ENCODE measurements at places on chromosomes 12 and 14. TPM values are rescaled to one million over a fixed set of nuclear protein-coding genes. Genes with fewer than 3 reads are reported as not detected.

- DNase-seq, result peak; percentile 30
Observed at GRCh38 chr12:95516757-95517156, 34.5 kb downstream of the USP44 start.

GRCh38 chr12:50331745-50332144, 48.4 kb upstream of the LIMA1 start:
- no peak for DNase-seq

The ALDH1L2 gene
- 69.2 TPM for total RNA-seq

The SLCO1B1 gene
- total RNA-seq, result not detected

DNA sequence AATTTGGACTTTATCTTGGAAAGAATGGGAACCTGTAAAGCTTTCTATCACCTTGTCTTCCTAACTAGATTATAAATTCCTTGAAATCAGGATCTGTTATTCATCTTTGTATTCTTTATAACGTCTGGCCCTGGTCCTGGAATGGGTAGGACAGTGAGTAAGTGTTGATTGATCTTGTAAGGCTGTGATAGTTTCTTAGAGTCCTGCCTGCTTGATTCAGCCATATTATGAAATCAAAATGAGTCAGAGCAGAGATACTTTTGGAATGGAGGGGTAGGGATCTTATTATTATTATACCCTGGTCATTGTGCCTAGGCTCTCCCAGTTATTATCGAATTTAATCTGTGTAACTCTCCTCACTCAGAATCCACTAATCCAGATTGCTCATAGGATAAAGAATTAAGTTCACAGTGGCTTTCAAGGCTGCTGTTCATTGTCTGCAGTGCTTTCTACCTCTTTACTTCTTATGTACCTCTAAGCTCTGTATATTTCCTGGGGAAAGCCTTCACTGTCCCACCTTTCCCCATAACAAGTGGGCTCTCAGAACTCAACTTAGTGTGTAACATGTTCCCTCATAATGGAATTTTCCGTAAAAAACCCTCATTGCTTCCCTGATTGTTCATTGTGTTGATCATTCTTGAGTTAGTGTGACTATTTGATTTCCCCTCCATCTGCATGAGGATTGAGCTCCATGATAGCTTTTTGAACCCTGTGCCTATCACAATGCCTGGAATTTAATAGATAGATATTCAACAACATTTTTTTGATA, 93.3 kb downstream of the DAAM1 start:
- peak; percentile 74 for DNase-seq

GRCh38 chr12:10891937-10892336, 7.9 kb upstream of the PRH1 start:
- DNase-seq, result no peak

DNA sequence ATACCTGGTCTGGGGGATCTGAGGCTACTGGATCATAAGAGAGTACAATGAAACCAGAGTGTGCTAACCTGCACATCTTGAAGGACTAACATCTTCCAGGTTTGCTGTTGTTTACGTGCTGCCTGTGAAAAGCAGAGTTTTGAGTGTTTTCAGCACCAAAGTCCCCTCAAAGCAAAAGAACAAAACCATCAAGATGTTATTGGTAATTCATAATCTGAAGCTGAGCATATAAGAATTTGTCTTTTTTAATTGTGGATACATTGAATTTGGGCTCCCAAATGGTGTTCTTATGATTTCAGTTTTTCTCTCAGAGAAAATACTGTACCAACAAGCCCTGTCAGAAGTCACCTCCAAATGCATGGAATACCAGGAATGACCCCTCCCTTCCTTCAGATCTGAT, 110.2 kb downstream of the BTG1 start:
- DNase-seq, result no peak

The OR6S1 gene
- not detected for total RNA-seq

Measured in astrocyte (in vitro differentiated cells and primary cell).